Hippocampal formation (tissue), 2 donors: ENCODE measurements at places on chromosomes 1 and 21.

GRCh38 chr1:56074007-56074651, 505.2 kb downstream of the PLPP3 start:
- no peak for DNase-seq

DNA sequence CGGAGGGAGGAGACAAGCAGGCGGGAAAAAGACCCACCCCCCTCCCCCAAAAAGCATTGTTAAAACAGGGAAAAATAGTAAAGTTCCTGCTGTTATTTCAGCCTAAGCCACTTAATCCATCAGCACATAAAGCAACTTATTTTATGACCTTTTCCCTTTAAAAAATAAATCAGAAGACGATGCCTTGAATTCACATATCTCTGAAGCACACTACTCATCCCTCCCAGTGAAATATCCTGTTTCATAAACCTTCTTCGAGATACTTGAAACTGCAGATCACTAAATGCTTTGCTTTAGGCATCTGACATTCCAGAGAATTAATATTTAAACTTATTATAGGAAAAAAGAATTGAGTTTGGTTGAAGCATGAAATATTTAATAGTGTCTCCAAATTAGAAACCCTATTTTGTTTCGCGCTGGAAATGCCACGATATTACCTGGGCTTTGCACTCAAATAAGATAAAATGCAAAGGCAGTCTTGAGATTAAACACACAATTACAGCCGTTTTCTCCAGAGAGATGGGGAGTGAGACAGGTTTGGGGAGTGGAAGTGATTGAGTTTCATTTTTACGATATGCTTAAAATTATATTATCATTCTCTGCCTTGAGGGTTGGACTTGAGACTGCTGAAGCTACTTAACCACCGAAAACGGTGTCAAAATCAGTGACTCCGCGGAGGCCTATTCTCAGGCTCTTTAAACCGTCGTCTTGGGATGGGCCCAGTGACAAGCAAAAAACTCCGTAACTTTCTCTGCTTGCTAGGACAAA, 9.3 kb downstream of the GLIS1 start:
- DNase-seq = no peak

GRCh38 chr21:42666023-42666747, 12.8 kb downstream of the PDE9A start:
- DNase-seq = no peak

DNA sequence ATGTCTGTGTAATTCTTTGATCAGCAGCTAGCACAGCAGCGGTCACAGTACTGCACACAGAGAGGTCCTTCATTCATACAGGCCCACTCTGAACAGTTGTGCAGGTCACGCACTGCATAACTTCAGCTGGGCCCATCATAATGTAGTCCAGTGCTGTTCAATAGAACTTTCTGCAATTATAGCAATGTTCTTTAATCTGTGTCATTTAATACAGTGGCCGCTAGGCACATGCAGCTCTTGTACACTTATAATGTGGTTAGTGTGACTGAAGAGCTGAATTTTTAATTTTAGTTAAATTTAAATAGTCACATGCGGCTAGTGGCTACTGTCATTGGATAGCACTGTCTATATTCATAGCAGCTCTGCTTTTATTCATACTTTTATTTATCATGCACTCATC, 48.7 kb upstream of the NFASC start:
- no peak for DNase-seq

DNA sequence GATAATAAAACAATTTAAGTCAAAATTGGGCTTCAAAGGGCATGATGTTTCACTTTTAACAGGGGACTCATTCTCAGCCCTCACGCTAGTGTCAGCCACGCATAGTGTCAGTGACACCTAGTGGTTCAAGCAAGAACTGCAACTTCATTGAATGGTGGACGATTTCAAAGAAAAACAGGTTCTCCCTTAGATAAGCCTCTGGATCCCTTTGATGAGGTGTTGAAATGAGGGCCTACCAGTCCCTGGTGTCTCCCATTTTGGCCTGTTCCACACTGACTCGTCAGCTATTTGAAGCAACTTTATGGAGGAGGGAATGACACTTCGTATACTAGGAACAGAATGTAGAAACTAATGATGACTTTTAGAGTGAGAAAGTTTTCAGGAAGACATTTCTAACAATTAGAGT, 56.2 kb downstream of the FCRL5 start:
- DNase-seq = peak; percentile 1

DNA sequence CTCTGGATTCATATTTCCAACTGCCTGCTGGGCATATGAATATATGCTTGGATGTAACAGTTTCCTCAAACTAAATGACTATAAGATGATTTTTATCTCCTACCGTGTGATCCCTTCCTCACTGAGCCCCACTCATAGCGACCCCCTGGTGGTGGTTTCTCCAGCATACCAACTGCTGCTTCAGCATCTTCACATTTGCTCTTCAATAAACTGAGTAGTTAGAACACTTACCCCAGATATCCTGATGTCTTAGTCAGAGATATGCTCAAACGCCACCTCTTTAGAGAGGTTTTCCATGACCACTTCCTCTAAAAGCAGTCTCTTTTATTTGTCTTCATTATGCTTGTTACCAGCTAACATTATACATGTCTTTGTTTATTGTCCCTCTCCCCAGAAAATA, 10.2 kb upstream of the HNRNPR start:
- DNase-seq = no peak

GRCh38 chr1:203558064-203558760, 64.3 kb downstream of the OPTC start:
- DNase-seq = no peak

DNA sequence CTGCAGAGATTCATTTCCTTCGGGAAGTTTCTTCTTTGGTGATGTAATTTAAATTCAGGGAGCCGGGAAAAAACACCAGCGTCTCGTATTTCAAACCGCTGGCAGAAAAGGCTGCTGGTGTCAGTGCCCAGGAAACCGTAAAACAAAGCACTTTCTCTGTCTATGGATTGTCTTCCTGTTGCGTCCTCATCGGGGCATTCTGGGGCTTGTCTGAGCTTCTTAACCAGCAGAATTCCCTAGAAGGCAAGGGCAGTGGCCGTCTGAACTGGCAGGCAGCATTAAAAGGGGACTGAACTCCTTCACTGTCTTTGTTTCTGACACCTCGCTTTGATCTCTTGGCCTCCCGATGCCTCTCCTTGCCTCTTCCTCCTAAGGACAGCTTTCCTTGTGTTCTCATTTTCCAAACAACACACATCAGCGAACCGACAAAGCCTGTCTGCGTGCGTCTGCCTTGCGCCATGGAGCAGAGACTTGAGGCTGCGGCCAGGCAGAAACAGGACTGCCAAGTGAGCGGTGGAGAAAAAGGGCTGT, 391.6 kb upstream of the VAMP3 start:
- no peak for DNase-seq

- DNase-seq = no peak
Observed at GRCh38 chr1:48831120-48831978, 54.7 kb upstream of the BEND5 start.
